ENCODE measurements at places on chromosomes 16 and 17. TPM values are rescaled to one million over a fixed set of nuclear protein-coding genes. Genes with fewer than 3 reads are reported as not detected.

The RHBDF1 gene
- 6.1 TPM for total RNA-seq

The ADAMTS18 gene
- total RNA-seq, result not detected

The HSD11B2 gene
- total RNA-seq, result 2.3 TPM

DNA sequence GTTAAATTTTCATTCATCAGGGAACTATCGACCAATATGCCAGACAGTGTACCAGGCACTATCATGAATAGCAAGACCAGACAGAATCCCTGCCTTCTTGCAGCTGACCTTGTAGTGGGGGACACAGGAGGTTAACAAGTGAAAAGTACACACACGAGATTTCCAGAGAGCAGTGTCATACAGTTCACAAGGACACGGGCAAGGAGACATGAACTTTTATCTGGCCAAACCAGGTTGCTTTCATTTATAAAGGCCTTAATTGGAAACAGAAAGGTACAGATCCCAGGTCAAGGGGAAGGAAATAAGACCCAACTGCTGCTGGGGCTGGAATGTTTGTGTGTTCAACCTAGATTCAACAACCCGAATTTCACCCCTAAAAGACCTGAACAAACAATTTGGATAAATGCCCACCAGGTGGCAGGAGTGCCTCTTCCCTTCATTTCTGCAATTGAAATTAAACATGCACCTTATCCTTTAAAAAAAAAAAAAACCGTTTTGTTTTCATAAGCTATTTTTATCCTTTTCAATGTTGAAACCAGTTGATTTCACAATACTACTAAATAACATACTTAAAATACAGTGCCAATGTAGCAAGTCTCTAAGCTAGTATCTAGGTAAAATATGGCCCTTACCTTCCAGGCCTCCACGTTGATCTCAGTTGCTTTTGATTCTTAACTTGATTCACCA is 65.9 kb downstream of the EMP2 start:
- no peak for ATAC-seq

DNA sequence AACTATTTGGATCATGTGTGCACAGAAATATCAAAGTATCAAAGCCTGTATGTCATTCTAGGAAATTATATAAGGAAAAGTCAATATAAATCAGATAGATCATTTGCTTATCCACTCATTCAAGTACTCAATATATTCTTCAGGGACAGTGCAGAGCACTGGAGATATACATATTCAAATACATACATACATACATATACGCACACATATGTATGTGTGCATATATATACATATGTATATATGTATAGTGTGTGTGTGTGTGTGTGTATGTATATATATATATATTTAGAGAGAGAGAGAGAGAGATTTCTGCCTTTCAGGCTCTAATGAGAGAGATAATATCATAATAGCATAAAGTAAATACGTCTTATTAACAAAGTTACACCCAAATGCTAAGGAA is 169.2 kb downstream of the PMP22 start:
- ATAC-seq, result no peak

- no peak for ATAC-seq
Observed at GRCh38 chr16:89200124-89200849, at the start of gene SLC22A31. Gene SLC22A31, minus strand, starts transcription at chr16:89200537. Its CDS starts 36 bp downstream, at chr16:89200501.

GRCh38 chr17:68595496-68595895 is 5.7 kb downstream of the FAM20A start:
- no peak for ATAC-seq

DNA sequence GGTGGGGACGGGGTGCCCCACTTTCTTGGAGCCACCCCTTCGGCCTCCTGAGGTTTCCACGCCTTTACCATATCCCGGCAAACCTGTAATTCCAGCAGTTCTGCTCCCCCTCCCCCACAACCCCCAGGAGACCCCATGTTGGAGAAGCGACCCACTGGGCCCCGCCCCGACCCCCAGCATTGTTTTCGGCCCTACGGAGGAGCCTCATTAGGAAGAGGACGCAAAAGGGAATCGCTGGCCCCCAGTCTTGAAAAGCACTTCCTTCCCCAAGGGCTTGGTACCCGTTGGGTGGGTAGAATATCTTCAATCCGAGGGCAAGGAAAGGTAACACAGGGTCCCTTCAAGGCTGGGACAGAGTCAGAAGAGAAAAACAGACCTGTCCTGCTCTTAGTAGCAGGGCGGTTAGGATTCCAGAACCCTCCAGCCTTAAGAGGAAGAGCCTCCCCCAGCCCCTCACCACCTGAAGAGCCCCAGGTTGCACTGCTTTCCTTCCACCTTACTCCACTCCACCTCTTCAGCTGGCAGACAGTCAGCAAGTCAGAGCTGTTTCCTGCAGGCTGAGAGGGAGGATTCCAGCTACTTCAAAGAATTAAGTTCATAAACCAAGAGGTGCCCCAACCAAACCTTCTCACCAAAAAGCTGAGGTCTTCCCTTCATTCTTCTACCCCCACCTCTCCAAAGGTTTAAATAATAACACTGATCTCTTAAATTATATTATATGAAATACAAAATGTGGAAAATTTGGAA is 803 bp upstream of the TLCD2 start:
- no peak for ATAC-seq

GRCh38 chr16:56747486-56748045 is 17.6 kb downstream of the NUP93 start:
- no peak for ATAC-seq

- no peak for ATAC-seq
Observed at GRCh38 chr17:71899317-71899716, 221.5 kb upstream of the SOX9 start.

GRCh38 chr17:59151006-59151405 is 4.0 kb downstream of the SKA2 start:
- no peak for ATAC-seq

- ATAC-seq, result no peak
Observed at GRCh38 chr16:69563605-69564580, 1.9 kb upstream of the NFAT5 start.
